Cortex of kidney (tissue), 1 donor: ENCODE measurements at places on chromosomes 16 and 17.

- DNase-seq: no peak
Measured at GRCh38 chr17:55054429-55054828, 85.9 kb downstream of the STXBP4 start.

- no peak for DNase-seq
Measured at GRCh38 chr17:69812240-69812837, 262.7 kb upstream of the KCNJ16 start.

DNA sequence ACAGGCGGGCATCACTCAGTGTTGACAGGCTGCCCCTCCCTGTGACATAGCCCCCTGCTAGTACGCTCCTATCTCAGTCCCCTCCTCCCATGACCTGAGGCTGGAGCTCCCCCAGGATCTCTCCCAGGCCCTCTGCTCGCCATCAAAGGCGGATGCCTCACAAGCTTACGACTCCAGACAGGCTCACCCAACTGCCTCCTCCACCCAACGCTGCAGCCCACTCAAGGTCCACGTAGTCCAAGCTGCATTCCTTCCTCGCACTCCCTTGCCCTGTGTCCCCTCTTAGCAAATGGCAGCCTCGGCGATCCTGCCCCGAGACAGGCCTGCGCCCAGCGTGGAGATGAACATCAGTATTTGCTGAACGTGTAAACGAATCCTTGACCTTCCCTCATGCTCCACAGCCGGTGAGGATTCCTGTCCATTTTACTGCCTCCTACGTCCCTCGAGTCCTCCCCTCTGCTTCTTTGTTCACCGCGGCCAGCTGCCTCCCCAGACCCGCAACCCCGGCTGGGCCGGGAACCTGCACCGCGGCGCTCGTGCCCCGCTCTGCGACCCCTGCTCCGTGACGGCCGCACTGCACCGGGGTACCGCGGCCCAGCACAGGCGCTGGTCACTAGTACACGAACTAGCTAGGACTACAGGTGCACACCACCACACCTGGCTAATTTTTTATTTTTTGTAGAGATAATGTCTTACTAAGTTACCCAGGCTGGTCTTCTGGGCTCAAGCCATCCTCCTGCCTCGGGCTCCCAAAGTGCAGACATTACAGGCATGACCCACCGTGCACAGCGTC lies 838 bp upstream of the TMEM97 start:
- DNase-seq: no peak

GRCh38 chr17:46866747-46867146 lies 15.4 kb downstream of the WNT9B start:
- no peak for DNase-seq

DNA sequence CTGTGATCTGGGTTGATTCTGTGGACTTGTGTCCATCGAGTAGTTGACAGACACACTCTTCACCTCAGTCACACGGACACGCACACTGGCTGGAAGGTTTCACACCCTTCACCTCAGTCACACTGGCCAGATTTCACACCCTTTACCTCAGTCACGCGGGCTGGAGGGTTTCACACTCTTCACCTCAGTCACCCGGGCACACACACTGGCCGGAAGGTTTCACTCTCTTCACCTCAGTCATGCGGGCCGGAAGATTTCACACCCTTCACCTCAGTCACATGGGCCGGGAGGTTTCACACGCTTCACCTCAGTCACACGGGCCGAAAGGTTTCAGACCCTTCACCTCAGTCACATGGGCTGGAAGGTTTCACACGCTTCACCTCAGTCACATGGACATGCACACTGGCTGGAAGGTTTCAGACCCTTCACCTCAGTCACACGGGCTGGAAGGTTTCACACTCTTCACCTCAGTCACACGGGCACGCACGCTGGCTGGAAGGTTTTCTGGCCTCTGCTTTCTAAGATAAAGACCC lies 96.2 kb downstream of the PGS1 start:
- DNase-seq: no peak

- DNase-seq: no peak
Measured at GRCh38 chr16:49890876-49891275, 35.0 kb upstream of the ZNF423 start.

GRCh38 chr16:1338855-1339675 lies 5.6 kb downstream of the BAIAP3 start:
- DNase-seq: no peak

DNA sequence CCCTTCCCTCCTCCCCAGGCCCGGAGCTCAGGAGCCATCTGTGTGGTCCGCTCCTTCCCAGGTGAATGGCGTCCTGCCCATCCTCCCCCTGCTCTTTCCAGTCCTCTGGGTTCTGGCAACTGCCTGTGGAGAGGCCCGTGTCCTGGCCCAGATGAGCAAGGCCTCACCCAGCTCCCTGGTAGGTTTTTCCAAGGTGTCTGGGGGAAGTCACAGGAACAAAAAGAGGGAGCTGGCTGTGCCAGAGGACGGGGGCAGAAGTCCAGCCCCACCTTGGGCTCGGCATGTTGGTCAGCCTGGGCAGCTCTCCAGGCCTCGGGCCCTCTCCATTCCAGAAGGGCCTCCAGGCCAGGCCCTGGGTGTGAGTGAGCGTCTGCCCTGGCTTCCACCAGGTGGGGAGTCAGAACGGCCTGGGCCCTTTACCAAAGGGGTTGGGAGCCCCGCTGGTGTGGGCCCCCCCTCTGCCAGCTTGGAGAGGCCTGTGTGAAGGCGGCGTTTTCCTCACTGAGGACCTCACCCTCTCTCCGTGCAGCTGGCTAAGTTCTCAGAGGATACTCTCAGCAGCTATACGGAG lies 25.1 kb downstream of the CASKIN2 start:
- no peak for DNase-seq

DNA sequence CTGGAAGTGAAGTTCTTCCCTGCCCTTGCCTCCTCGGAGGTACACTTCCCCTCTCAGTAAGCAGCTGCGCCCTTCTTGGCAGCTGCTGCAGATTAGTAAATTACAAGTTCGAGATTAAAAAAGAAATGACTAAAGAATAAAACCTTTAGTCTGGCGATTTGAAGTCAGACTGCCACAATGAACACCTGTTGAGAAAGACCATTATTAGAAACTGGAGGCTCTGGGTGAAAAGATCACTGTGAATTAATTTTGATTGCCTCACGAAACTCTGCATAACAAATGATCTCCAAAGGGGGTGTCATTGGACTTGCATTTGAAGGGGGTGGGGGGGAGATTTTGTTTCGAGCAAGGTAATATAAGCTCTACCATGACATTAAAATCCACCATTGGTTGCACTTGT lies 39.3 kb downstream of the SALL1 start:
- DNase-seq: no peak

DNA sequence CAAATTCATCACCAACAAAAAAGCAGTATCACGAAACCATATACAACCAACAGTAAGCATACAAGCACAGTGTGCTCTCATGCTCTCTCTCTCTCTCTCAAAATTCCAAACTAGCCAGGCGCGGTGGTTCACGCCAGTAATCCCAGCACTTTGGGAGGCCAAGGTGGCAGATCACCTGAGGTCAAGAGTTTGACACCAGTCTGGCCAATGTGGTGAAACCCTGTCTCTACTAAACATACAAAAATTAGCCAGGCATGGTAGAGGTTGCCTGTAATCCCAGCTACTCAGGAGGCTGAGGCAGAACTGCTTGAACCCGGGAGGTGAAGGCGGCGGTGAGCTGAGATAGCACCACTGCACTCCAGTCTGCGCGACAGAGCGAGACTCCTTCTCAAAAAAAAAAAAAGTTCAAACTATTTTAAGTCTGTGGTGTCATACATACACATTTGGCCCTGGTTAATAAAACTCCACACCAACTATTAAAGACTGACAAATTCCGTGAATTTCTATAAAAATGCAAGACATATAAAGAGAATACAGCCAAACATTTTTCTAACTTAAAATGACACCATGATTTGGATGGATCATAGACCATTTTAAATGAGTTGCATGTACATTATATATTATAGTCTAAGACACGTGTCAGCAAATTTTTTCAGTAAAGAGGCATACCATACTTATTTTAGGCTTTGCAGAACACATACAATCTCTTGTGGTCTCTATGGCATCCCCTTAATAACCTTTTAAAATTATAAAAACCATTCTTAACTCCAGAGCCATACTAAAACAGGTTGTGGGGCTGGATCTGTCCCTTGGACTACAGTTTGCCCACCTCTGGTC lies 30.9 kb downstream of the GLG1 start:
- no peak for DNase-seq

- no peak for DNase-seq
Measured at GRCh38 chr17:6108987-6109386, 38.8 kb downstream of the WSCD1 start.

GRCh38 chr16:88856122-88856827 lies 472 bp downstream of the GALNS start:
- no peak for DNase-seq

- no peak for DNase-seq
Measured at GRCh38 chr17:33990943-33991706, 264.0 kb upstream of the CCL2 start.

DNA sequence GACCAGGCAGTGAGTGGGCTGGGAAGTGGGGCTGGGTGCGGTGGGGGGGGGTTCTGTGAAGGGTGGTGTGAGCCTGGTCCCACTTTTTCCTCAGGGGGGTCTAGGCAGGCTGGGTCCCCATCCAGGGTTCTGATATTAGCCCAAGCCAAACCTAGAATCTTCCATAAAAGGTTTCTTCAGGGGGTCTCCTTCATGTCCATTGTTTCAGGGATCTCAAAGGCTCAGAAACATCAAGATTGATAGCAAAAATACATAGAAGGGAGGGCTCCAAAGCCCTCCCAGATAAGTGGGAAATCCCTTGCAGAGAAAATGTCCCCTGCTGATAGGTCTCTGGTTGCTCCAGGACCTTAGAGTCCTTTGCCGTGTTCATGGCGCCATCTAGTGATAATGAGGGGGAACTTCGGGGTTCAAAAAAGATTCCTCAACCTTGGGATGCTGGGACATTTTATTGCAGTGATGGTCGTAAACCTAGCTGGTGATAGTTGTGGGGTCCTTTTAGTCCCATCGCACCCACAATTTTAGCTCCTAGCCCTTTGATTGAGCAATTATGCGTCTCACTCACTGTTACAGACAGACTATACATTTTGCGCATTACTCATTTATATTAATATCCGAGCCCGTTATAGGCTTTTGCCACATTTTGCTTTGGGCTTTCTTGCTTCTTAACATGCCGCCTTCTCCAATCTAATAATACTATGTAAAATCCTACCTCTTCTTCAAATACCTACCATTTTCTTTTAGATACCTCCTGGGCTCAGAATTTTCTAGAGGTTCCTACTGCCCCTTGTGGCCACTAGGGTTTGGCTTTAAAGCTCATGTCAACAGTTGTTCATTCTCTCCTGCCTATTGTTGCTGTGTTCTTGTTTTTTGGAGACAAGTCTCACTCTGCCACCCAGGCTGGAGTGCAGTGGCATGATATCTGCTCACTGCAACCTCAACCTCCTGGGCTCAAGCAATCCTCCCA lies 35.1 kb downstream of the IGF2BP1 start:
- no peak for DNase-seq

- no peak for DNase-seq
Measured at GRCh38 chr16:67736858-67737257, 17.7 kb upstream of the GFOD2 start.

- no peak for DNase-seq
Measured at GRCh38 chr16:35724551-35724950, 2265.1 kb downstream of the TP53TG3F start.

- no peak for DNase-seq
Measured at GRCh38 chr16:17369421-17370222, 101.1 kb downstream of the XYLT1 start.

DNA sequence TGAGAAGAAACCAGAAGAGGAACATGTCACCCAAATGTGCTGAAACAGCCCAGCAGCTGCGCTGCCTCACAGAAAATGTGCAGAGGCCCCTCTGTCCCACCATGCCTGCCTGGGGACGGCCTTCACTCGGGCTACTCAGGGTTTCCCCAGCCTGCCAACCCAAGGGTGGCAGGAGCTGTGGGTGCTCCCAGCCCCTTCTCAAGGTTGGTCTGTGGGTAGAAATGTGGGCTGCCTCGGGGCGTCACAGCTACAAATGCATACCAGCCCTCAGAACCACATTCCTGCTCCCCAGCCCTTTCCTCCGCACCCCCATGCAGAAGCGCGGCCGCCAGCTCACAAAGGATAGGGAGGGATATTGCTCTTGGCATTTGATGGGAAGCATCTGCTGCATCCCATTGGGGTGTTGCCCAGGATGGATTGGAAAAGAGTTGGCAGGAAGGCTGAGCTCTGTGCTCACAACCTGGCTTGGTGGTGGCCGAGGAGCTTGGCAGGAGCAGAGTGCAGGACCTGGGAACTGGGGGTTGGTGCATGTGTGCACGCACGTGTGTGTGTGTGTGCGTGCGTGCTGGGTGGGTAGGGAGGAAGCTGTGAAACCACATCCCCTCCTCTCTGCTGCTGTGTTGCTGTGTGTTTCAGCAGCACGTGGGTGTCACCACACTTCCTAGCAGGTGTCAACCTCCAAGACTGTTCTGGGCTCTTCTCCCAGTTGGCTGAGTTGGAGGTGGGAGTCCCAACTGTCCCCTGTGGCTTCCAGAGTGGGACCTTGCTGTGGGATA lies 304.4 kb downstream of the SEC14L1 start:
- no peak for DNase-seq

- DNase-seq: no peak
Measured at GRCh38 chr16:50821586-50821985, 79.7 kb downstream of the CYLD start.

GRCh38 chr17:82272495-82273326 lies 789 bp downstream of the CSNK1D start:
- DNase-seq: no peak

DNA sequence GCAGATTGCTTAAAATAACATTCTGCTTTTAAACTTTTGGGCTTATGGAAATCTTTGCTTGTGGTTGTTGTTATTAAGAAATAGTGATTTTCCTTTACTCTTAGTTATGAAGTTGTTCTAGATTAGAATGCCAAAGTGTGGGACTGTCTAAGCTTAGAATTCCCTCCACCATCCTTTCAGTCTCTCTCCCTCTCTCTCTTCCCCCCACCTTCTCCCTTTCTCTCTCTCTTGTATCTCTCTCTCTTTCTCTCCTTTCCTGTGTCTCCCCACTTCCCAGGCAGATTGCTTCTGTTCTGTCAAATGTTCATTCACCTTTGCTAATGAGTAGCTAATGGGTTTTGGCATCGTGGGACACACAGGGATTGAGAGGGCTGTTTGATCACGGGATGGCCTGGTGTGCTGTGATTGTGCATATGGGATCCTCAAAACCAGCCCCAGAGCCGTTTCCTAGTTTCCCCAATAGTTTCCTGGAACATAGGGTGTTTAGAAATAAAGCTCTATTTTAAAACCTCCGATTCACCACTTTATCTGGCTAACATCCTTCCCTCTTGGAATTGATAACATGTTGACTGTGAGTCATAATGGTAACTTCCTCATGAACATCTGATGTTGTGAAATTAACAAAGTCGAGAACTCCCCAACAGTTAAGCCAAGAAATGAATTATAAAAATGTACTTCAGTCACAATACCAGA lies 502.6 kb downstream of the TMEM114 start:
- no peak for DNase-seq

- DNase-seq: no peak
Measured at GRCh38 chr17:323181-323580, 29.4 kb downstream of the RPH3AL start.

- no peak for DNase-seq
Measured at GRCh38 chr17:31568539-31568938, 177.1 kb downstream of the RAB11FIP4 start.

- no peak for DNase-seq
Measured at GRCh38 chr17:12522743-12523183, 142.9 kb upstream of the MYOCD start.

GRCh38 chr17:21082001-21082436 lies 39.2 kb upstream of the USP22 start:
- DNase-seq: no peak

GRCh38 chr17:5877948-5878347 lies 192.2 kb upstream of the WSCD1 start:
- DNase-seq: no peak

GRCh38 chr17:78376161-78376560 lies 2.3 kb upstream of the PGS1 start:
- no peak for DNase-seq

GRCh38 chr16:61332461-61332860 lies 703.8 kb downstream of the CDH8 start:
- DNase-seq: no peak
